Ascending aorta (tissue), 2 donors: ENCODE measurements at places on chromosomes 1 and 21. TPM values are rescaled to one million over a fixed set of nuclear protein-coding genes. Genes with fewer than 3 reads are reported as not detected.

GJA5 gene
- total RNA-seq: 49.7 TPM

SPRR2A gene
- not detected for total RNA-seq

DNA sequence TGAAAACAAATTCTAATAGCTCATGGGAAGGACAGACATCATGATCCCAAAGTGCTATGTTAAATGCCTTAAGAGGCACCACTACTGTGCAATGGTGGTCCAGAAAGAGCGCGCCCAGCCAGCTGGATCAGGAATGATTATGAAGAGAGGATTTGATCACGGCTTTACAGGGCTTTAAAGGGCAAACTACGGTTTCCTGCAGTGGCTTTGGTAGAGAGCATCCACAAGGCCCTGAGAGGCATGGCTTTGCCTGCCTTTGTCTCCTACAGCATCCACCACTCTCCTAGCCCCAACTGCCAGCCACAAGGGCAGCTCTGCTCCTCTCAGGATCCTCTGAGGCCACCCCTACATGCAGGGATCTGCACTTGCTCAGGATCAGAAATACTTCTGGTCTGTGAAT, 40.7 kb downstream of the ZNF281 start:
- H3K36me3 ChIP-seq: no peaks in the 10 kb centered on the region
- no peaks in the 10 kb centered on the region for H3K27me3 ChIP-seq
- no peak overlapping the region for H3K27ac ChIP-seq
- no peak overlapping the region for H3K4me3 ChIP-seq
- no peak for DNase-seq
- H3K4me1 ChIP-seq: no peaks in the 10 kb centered on the region

ATG4C gene
- total RNA-seq: 9.7 TPM

DNA sequence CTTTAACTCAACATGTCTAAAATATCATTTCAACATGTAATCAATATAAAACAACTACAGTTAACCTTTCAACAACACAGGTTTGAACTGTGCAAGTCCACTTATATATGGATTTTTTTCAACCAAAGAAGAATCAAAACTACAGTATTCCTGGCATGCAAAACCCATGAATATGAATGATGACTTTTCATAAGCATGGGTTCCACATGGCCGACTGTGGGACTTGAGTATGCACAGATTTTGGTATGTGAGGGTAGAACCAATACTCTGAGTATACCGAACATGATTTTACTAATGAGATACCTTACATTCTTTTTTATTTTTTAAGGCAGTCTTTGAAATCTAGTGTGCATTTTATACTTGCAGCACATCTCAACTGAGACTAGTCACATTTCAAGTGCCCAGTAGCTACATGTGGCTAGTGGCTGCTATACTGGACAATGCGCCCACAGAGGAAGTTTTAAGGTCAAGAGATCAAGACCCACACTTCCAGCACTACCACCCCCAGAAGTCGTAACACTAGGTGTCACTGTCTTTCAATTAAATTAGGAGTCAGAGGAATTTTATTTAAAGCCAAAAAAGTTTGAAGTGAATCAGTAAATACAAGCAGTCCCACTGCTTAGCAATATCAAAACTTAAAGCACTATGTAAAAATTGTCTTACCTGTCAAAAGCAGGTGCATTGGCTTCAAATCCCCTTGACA, 40.0 kb downstream of the SYNJ1 start:
- DNase-seq: no peak
- H3K27ac ChIP-seq: no peak overlapping the region
- no peak overlapping the region for H3K4me3 ChIP-seq
- H3K27me3 ChIP-seq: no peaks in the 10 kb centered on the region
- peaks cover 26% of the 10 kb centered on the region for H3K36me3 ChIP-seq
